ENCODE measurements at places on chromosomes 7 and 10.

DNA sequence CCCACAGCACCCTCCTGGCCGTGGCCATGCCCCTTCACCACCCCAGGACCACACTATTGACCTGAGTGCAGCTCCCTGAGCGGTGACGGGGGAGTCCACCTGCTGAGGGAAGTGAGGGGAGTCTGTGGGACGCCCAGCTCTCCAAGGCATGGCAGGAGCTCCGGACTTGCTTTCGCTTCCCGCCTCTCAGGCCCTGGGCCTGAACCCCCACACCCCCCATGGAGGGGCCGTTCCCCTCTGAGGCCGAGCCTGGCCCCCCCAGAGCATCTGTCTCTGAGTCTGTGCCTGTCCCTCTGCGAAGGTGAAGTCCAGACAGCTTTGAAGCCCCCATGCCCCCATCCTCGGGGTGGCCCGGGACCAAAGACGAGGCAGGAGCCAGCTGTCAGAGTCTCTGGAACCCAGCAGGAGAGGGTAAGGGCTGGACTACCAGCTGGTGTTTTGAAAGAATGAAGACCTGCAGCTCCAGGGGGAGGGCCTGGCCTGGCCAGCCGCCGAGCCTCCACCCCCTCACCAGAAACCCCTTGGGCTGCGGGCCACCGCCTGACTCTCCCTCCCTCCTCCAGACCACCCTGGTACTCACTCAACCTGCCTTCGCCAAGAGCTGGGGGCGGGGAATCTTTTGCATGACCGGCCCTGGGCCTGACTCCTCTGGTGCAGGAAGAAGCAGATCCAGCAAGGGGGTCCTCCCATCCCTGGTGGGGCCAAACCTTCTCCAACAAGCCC is 114.0 kb downstream of the PDGFA start:
- no peak for DNase-seq

GRCh38 chr10:70475661-70476060 is 2.9 kb upstream of the PALD1 start:
- no peak for DNase-seq

GRCh38 chr7:20350518-20350951 is 19.8 kb downstream of the ITGB8 start:
- no peak for DNase-seq

GRCh38 chr7:155456738-155457543 is 988 bp upstream of the EN2 start:
- no peak for DNase-seq

DNA sequence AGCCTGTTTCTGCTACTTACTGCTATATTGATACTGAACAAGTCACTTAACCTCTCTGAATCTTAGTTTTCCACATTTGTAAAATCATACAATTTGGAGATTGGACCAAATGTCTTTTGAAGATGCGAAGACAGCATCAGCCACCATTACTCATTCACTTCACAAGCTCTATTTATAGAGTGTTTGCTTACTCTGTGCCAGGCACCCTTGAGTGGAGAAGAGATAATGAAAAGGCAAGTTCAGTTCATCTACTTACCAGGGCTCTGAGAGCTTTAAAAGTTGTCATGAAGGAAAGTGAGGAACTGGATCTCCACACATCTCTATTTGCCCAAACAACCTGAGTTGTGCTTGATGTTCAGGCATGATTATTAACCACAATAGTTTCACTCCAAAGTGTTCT is 277.5 kb downstream of the CSTF2T start:
- no peak for DNase-seq

DNA sequence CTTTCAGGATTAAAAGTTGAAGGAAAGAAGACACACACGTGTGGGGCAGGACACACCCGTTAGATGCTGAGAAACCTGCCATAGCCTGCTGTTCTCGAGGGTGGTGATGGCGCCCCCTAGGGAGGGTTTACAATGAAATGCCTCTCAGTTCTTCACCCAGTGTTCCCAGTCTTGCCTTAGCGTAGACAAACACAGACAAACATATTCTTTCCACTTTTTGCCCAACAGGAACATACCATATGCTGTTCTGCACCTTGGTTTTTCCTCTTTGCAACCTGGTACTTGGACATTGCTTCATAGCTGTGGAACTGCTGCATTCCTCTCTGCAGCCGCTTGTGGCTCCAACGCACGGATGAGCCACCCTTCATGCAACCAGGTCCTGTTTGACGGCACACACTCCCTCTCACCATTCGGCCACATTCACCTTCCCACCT is 23.3 kb upstream of the HSPA12A start:
- no peak for DNase-seq

GRCh38 chr10:123678376-123678775 is 12.2 kb downstream of the GPR26 start:
- no peak for DNase-seq

DNA sequence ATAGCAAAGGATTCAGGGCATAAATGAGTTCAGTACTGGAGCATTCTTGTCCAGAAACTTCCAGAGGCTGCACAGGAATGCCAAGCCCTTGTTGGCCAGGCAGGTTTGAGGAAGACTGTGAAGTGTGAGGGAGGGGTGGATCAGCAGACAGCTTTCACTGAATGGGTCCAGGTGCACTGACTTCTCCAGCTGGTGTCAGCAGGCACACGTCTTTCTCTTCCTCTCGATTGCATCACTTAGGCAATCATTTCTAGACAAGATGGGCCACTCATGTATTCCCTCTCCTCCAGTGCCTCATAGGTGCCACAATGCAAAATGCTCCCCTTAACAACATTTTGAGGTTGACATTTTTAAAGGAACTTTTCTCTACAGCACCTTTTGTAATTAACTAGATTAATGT is 15.6 kb upstream of the PLEKHS1 start:
- no peak for DNase-seq

- no peak for DNase-seq
Observed at GRCh38 chr7:28096713-28097112, 83.9 kb downstream of the JAZF1 start.
